Aorta (tissue), 5 donors: ENCODE measurements at places on chromosomes 3 and 15.

DNA sequence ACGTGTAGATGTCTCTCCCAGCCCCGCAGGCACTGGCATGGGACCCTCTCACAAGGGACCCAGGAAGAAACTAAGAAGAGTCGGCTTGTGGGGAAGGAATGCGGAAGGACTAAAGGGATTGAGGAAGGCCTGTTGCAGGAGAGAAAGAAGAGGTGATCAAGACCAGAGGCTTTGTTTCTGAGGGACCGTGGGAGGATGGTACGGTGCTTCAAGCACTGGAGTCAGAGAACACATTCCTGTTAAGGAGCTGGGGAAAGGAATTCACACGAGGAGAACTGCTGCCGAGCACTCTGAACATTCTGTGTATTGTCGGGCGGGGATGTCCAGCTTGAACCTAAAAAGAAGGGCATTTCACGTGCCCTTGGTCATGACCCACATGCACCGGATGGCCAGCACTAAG, 91.4 kb downstream of the TAMM41 start:
- DNase-seq = no peak
- H3K27me3 ChIP-seq = no peaks in the 10 kb centered on the region
- H3K27ac ChIP-seq = no peak overlapping the region

DNA sequence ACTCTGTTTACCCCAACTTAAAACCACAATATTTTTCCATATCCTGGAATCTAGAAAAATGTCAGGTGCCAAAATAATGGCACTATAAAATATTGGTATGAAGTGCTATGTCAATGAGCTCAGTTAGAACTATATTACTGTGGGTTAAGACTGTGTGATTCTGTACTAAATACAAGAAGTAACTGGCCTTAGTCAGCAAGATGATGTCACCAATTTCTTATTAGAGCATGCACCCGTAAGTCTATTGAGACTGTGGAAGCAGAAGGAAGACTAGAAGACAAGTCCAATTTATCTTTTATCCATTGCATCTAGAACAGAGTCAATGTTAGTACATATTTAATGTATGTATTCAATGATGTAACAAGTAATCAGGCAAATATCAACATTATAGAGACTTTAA, 25.0 kb downstream of the LRRC58 start:
- no peak for DNase-seq
- H3K27me3 ChIP-seq = no peaks in the 10 kb centered on the region
- H3K27ac ChIP-seq = no peak overlapping the region

- H3K36me3 ChIP-seq = no peaks in the 10 kb centered on the region
- no peaks in the 10 kb centered on the region for H3K4me1 ChIP-seq
- H3K27me3 ChIP-seq = no peaks in the 10 kb centered on the region
- no peak overlapping the region for H3K27ac ChIP-seq
- no peak overlapping the region for H3K4me3 ChIP-seq
These were observed 272.7 kb downstream of the DOCK3 start for GRCh38 chr3:50947419-50947818.

DNA sequence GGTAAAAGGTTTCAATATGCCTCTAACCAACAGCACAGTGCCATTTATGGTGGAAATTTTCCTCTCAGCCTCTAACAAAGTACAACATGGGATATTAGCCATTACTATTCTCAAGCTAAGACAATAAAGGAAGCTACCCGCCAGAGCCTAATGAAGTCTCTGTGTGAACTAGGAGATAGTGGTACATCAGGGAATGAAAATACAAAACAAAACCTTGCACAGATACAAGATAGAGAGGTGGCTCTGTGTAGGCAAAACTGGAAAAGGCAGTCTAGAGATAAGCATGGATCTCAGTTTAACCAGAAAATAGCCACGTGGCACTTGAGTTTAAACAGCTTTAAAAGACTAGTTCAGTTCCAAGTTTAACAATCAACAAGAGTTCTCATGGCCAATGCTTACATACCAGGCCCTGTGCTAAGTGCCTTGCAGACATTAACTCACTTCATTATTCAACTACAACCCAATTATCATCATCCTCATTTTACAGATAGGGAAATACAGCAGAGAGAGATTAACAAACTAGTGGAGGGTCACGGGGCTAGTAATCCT, 279.3 kb downstream of the IGSF11 start:
- no peak overlapping the region for H3K27ac ChIP-seq
- no peaks in the 10 kb centered on the region for H3K4me1 ChIP-seq

DNA sequence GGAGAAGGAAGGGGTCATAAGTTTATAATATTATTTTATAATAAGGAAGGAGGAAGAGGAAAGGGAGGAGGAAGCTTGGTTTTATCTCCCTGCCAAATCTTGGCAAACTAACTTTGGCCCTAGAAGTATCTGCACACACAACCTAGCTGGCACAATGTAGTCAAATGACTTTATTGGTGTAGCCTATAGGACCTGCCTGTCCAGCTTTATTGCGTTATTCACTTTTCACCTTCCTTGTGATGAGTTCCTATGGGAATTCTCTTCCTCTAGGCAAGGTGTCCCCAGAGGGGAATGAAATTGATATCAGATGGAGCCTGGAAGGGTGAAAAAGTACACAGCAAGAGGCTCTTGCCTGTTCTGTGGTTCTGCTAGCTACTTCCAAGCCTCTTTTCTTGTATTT, 111.2 kb upstream of the SLC25A36 start:
- no peaks in the 10 kb centered on the region for H3K36me3 ChIP-seq
- no peak overlapping the region for H3K27ac ChIP-seq
- no peak for DNase-seq
- no peaks in the 10 kb centered on the region for H3K4me1 ChIP-seq
- H3K4me3 ChIP-seq = no peak overlapping the region
- no peaks in the 10 kb centered on the region for H3K27me3 ChIP-seq

GRCh38 chr3:73716418-73716817, 91.7 kb upstream of the PDZRN3 start:
- no peak overlapping the region for H3K27ac ChIP-seq
- peaks cover 5% of the 10 kb centered on the region for H3K4me1 ChIP-seq
- H3K4me3 ChIP-seq = no peak overlapping the region
- no peak for DNase-seq
- no peaks in the 10 kb centered on the region for H3K36me3 ChIP-seq
- no peaks in the 10 kb centered on the region for H3K27me3 ChIP-seq

DNA sequence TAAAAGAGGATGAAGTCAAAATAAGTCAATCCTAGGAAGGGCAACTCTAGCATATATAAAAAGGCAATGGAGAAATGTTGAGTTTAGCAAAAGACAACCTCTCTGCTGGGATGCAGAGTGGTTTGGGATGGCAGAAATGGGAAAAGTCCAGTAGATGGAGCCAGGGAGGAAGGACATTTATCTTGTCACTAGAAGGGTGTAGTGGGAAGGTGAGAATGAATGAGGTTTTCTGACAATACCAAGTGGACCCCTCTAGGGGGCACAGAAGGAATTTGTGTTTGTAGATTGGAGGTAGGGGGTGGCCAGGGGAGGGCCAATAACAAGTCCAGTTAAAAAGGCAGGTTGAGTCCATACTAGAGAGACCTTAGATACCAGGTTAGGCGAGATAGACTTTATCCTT, 80.0 kb downstream of the THSD4 start:
- DNase-seq = no peak
- H3K27me3 ChIP-seq = no peaks in the 10 kb centered on the region
- H3K36me3 ChIP-seq = no peaks in the 10 kb centered on the region
- H3K4me1 ChIP-seq = no peaks in the 10 kb centered on the region

GRCh38 chr3:25872200-25872877, 82.4 kb downstream of the OXSM start:
- H3K4me1 ChIP-seq = no peaks in the 10 kb centered on the region
- no peak for DNase-seq
- no peaks in the 10 kb centered on the region for H3K36me3 ChIP-seq
- no peaks in the 10 kb centered on the region for H3K27me3 ChIP-seq
- no peak overlapping the region for H3K27ac ChIP-seq

DNA sequence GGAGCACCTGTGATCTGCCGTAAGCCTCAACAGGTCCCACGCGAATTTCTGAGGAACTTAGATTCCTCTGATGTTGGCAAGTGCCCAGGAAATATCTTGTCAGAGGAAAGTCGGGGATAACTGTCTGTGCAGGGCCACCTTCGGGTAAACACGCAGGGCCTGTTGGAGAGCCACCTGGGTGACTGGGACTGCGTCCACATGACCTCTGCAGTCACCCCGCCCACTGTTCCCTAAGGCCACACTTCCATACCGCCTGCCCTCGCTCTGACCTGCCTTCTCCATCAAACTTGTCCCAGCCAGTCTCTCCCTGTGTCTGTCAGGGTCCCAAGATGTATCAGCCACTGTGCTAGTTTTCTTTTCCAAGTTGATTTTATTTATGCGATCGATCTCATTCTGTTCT, 28.7 kb downstream of the BFSP2 start:
- no peaks in the 10 kb centered on the region for H3K36me3 ChIP-seq
- H3K27me3 ChIP-seq = no peaks in the 10 kb centered on the region
- H3K4me1 ChIP-seq = no peaks in the 10 kb centered on the region
- H3K4me3 ChIP-seq = no peak overlapping the region

GRCh38 chr3:131957511-131957910, 77.3 kb downstream of the CPNE4 start:
- DNase-seq = no peak
- no peaks in the 10 kb centered on the region for H3K36me3 ChIP-seq
- H3K27ac ChIP-seq = no peak overlapping the region
- H3K4me1 ChIP-seq = no peaks in the 10 kb centered on the region
- no peaks in the 10 kb centered on the region for H3K27me3 ChIP-seq

DNA sequence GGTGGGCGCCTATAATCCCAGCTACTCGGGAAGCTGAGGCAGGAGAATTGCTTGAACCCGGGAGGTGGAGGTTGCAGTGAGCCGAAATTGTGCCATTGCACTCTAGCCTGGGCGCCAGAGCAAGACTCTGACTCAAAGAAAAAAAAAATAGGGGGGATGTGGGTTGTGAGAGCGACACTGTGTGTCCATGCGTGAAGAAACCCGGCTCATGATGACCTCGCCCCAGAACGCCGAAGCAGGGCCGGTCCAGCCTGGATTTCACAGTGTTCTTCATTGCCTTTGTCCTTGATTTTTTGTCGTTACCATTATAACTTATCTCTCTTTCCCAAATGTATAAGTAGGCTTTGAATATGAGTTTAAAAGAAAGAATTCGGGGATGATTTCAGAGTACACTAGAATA, 128.7 kb downstream of the PGPEP1L start:
- peaks cover 18% of the 10 kb centered on the region for H3K4me1 ChIP-seq
- H3K4me3 ChIP-seq = no peak overlapping the region
- no peaks in the 10 kb centered on the region for H3K27me3 ChIP-seq

GRCh38 chr3:39990532-39990931, 181.1 kb downstream of the MYRIP start:
- H3K4me3 ChIP-seq = no peak overlapping the region
- DNase-seq = no peak
- no peaks in the 10 kb centered on the region for H3K4me1 ChIP-seq
- no peaks in the 10 kb centered on the region for H3K27me3 ChIP-seq
